Anterior cingulate cortex (tissue), 58 donors: ENCODE measurements at places on chromosomes 6 and 20.

- DNase-seq, result no peak
Observed at GRCh38 chr6:23446469-23446967, 679.5 kb upstream of the NRSN1 start.

- no peak for DNase-seq
Observed at GRCh38 chr20:48906221-48906877, 15.2 kb upstream of the ARFGEF2 start.

DNA sequence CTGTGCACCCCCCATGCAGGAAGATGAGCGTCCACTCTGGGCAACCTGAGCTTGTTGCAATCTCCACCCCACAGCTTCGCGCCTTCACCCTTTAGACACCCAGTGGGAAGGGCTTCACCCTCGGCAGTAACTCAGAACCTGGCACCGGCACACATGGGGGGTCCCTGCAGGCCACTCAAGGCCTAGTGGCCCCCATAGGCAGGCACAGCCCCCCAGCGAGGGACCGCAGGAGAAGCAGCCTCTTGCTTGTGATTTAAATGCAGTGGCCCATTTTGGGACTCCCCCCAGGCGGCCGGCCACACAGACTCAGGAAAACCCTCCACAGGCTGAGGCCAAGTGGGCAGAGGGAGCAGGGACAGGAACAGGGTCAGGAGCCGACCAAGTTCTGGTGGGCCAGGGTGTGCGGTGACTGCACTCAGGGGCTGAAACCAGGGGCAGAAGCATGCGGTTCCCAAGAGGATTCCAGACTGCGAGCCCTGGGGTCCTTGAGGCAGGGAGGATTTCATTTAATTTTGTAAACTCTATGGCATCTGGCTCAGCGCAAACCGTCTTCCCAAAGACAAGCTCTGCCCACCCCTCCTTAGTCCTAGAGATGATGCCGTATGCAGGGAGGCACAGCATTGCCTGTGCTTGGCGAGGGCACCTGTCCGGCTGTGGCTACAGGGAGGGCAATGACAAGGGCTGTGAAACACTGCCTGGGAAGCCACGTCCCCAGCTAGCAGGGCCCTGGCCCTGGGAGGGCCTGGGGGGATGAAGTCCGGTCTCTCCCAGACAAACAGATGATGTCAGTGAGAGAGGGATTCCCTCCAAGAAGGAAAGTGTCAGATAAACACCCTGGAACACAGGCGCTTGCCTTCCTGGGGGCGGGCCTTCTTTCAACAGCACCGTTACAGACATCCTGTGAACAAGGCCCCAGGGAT lies 52.9 kb upstream of the GPR31 start:
- no peak for DNase-seq

DNA sequence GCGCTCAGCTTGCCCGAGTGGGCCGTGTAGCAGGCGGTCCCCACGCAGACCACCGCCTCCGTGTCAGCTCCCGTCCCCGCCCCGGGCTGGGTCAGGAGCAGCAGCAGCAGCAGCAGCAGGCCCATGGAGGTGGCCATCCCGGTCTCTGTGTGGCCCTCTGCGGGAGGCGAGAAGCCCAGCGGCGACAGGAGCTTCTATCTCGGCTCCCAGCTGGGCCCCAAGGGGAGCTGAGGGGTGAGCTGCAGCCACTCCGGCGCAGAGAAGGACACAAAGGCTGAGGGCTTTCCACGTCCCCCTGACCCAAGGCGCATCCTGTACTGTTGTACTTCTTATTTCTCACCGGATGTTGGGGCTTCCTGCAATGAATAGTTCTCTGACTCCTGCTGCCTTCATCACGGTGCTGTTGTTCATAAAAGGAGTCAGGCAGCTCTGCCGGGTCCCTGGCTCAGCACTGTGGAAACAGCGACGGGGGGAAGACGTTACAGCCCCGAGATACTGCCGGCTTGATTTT lies at the start of gene CD93:
Gene CD93 (minus strand): TSS at position 269 of the 511 bp plus-strand sequence. CDS start 132 bp downstream, at position 137.
- no peak for DNase-seq

GRCh38 chr6:53391170-53391569 lies 42.4 kb upstream of the ELOVL5 start:
- no peak for DNase-seq
